CD4-positive, alpha-beta T cell treated with Interferon gamma for 1 hour (primary cell): ENCODE measurements at places on chromosomes 13 and 19.

GRCh38 chr19:6232601-6233055, 47.1 kb downstream of the MLLT1 start:
- no peak for DNase-seq

DNA sequence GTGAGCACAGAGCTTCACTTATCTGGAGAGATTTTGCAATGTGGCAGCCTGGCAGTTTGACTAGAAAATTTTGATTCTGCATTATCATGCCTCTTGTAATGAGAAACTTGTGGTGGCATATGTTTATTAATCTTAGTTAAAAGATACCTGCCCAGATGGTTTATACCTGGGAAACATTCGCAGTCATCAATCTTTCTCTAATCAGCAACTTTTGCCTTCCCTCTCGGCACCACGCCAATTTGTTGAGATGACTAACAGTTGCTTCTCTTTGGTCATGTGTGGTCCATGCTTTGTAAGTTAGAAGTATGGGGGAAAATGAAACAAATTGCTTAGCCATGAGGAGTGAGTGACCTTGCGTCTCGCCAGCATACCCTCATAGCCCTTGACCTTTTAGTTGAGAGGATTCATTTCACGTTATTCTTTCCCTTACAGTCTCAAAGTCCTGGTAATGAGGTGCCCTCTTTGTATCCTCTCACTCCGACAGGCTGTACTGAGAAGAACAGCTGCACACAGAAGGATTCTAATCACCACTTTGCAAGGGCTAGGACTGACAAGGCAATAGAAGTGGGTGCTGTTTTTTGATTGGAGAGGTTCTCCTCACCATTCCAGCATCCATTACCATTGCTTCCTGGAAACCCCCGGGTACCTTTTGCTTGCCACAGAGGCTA, 201.4 kb downstream of the OXGR1 start:
- no peak for DNase-seq

DNA sequence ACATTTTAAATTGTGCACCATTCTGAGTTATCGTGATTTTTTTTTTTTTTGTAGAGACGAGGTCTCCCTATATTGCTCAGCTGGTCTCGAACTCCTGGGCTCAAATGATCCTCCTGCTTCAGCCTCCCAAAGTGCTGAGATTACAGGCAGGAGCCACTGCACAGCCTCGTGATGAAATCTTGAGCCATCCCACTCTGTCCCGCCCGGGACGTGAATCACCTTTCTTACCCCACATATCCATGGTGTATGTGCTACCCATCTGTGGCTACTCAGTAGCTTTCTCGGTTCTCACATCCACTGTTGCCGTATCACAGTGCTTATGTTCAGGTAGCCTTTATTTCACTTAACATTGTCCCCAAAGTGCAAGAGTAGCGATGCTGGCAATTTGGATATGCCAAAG, 26.5 kb downstream of the PAK4 start:
- no peak for DNase-seq

GRCh38 chr13:38664906-38665305, 22.0 kb upstream of the FREM2 start:
- no peak for DNase-seq

GRCh38 chr19:43814663-43815352, 12.3 kb upstream of the ZNF283 start:
- DNase-seq: no peak

GRCh38 chr13:36154567-36155291, 23.5 kb upstream of the DCLK1 start:
- no peak for DNase-seq

DNA sequence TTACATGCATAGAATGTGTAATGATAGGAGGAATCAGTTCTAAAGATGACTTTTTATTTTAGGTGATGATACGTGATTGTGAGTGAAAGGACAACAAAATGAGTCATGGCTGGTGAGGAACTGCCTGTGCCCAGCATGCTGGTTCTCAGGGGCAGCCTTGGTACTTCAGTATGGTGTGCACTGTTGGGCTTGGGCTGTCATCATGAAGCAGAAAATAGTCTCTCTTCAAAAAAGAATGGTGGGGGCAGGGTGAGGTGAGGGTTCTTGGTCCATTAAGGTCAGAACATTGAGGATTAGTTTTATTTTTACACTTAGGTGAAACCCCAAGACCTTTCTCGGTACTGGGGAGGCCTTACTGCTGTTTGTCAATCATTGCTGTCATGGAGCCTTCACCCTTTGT, 309.5 kb downstream of the MTUS2 start:
- DNase-seq: no peak

- no peak for DNase-seq
Measured at GRCh38 chr13:94632226-94632980, 30.7 kb downstream of the GPR180 start.

- no peak for DNase-seq
Measured at GRCh38 chr13:38321654-38322053, 28.0 kb upstream of the UFM1 start.

GRCh38 chr19:6026390-6027227, 48.7 kb upstream of the RANBP3 start:
- no peak for DNase-seq

GRCh38 chr19:14142262-14143190, 6.1 kb upstream of the ASF1B start:
- DNase-seq: no peak

- peak; percentile 26 for DNase-seq
Measured at GRCh38 chr13:87677496-87678371, 6.6 kb downstream of the SLITRK5 start.

DNA sequence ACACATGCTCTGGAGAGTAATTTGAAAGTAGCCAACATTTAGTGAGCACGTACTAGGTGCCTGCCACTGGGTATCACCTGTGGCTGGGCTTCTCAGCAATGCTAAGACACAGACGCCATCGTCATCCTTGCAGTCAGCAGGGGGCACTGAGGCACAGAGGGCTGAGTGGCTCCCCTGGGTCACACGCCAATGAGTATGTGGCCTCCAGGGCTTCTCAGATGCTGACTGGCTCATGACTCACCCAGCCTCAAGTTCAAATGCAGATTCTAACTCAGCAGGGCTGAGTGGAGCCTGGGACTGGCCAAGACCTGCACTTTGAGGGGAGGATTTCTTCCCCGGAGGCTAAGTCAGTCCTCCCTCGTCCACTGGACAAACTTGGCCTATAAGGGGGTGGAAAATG, 115.1 kb upstream of the CACNA1A start:
- no peak for DNase-seq

GRCh38 chr19:49502866-49503581, 6.8 kb downstream of the RPS11 start:
- peak; percentile 65 for DNase-seq

- DNase-seq: no peak
Measured at GRCh38 chr19:47839913-47840312, 18.2 kb downstream of the CRX start.

- no peak for DNase-seq
Measured at GRCh38 chr19:48989701-48990291, 3.3 kb downstream of the GYS1 start.

DNA sequence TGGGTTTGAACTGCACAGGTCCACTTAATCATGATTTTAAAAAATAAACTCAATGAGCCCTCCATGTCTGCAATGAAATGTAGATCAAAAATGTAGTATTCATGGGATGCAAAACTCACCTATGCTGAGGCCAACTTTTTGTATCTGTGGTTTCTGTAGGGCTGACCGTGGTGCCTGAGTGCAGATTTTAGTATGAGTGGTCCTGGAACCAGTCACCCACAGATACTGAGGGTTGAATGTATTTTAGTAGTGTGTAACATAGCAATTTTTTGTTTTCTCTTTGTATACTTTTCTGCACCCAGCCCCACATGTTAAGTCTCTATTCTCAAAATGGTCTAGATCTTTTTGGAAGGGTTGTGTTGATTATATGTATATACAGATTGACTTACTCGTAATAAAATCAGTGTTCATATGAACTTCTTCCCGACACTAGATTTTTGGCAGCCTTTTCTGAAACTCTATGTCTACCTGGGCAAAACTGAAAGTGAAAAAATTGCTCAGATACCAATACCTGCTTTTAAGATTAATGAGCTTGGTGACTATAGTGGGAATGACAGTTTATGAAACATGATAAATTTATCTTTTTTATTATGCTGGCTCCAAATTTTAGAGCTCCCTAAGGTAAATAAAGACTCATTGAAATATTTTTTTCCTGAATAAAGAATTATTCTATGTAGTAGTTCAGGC, 51.6 kb downstream of the DNAJC15 start:
- DNase-seq: no peak

DNA sequence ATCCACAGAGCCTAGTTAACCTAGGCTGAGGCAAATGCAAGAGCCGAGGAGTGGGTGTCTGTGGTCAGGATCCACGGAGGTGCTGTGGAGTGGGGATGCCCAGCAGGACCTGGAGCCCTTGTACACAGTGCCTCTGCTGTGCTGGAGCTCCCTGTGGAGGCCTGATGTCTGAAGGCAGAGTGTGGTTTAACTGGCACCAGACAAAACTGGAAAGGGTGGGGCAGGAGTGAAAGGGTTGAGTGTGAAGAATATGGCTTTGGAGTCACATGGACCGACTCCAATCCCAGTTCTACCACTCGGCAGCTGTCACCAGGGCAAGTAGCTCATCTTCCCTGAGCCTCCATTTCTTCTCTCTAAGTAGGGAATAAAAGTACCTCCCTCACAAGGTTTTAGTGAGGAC, 60.3 kb upstream of the GPR12 start:
- no peak for DNase-seq

- no peak for DNase-seq
Measured at GRCh38 chr19:52188822-52189734, 774 bp upstream of the PPP2R1A start.

GRCh38 chr19:16366433-16367260, 42.0 kb downstream of the KLF2 start:
- DNase-seq: peak; percentile 58

- DNase-seq: no peak
Measured at GRCh38 chr19:49744946-49745381, 18.1 kb downstream of the TSKS start.

DNA sequence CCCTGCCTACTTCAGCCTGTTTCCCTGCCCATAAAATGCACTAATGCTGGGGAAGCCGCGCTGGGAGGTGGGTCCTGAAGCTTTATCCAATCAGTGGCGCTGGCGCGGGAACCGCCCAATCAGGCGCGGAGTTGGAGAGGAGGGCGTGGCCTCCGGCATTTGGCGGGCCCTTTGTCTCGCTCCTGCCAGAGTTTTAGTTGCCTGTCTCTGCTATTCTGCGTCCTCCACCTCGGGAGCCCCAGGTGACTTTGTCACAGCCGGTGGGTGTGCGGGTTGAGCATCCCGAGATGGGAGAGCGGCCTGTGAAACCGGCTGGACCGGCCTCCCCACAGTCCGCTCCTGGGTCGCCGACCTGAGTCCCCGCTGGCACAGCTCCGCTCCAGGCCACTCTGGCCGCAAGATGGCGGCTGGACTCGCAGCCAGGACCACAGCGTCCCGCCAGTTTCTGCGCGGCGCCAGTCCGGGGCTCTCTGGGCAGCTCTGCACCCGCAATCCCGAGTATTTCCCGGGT, 30.7 kb upstream of the ZNF429 start:
- DNase-seq: peak; percentile 61

DNA sequence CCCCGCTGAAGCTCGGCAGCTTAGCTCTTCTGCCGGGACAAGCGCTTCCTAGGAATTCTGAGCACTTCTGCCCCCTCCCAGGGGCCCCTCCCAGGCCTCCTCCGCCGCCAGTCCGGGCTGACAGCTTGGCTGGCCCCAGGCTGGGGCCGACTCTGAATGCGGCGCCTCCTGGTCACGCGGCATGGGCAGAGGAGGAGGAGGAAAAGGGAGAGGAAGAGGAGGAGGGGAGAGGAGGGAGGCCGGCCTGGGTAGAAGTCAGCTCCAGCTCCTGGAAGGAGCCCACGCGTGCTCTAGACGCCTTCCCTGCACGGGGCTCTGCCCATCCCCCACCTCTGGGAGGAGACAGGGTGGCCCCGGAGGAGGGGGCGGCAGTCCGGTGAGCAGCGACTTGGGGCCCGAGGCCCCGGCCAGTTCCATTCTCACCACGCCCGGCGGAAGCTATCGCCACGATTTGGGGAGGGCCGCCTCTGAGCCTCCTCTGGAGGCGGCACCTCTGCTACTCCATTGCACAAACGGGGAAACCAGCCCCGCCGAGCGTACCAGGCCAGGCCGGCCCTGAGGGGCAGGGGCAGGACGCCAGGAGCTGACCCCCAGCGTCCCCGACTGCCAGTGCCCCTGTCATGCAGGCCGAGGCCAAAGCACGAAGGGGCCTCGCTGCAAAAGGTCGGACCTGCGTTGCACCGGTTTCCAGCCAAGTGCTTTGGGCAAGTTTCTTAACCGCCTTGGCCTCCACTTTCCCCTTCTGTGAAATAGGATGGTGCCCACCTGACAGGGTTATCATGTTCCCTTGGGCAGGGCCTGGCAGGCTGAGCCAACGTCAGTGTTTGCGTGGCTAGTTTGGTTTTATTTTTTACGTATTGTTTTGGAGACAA, 31.6 kb downstream of the CCNE1 start:
- DNase-seq: peak; percentile 21

GRCh38 chr19:10923260-10924112, 5.0 kb downstream of the YIPF2 start:
- no peak for DNase-seq

DNA sequence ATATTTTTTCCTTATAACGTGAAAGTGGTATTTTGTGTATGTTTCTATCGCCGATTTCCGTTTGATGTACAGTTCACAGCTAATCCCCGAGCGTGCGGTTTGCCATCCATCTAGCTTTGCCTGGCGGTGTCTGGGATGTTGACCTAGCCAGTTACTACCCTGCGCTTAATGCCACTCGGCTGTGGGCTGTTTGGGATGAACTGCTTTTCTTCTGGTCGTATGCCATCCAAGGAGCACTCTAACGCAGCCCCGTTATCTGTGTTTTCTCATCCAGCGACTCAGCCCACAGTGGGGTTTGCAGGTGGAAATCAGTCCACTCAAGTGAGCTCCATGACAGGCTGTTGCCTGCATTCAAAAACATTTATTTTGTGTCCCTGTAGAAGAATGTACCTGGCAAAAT, 512.3 kb downstream of the MYO16 start:
- DNase-seq: no peak

GRCh38 chr13:27022571-27023311, 148.9 kb downstream of the USP12 start:
- no peak for DNase-seq

DNA sequence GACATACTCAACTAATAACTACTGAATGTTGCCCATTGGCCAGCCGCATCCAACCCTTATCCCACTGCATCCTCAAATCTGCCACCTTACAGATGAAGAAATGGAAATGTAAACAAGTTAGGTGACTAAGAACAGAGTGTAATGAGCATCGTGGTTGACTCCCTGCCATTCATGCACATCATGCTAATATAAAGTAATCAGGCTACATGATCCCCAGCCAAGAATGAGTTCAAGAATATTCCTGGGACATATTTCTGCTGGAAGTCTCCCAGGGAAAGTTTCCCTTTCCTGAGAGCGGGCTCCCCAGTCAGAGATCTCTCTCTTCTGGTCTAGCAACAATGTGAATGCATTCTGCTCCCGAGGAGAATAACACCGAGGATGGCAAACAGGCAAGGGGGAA, 55.9 kb upstream of the SERP2 start:
- no peak for DNase-seq
